DND-41 (cell line): ENCODE measurements at places on chromosomes 5 and 9.

DNA sequence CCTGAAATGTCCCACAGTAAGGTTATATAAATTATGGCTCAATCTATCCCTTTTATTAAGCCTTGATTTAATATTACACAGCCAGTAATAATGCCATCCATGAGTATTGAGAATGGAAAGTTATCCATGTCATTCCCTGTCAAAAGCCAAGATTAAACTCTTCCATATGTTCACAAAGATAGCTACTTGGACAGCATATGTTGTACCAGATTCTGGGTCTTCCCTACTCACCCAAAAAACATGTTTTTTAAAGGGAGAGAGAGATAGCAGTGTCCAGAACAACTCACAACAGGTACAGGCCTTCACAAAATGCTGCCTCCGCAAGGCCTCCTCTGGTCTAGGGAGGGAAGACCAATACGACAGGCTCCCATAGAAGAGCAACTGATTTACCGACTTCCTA lies 15.4 kb downstream of the CDK5RAP2 start:
- DNase-seq, result no peak

GRCh38 chr5:124054564-124054963 lies 542.6 kb downstream of the CSNK1G3 start:
- no peak for DNase-seq

DNA sequence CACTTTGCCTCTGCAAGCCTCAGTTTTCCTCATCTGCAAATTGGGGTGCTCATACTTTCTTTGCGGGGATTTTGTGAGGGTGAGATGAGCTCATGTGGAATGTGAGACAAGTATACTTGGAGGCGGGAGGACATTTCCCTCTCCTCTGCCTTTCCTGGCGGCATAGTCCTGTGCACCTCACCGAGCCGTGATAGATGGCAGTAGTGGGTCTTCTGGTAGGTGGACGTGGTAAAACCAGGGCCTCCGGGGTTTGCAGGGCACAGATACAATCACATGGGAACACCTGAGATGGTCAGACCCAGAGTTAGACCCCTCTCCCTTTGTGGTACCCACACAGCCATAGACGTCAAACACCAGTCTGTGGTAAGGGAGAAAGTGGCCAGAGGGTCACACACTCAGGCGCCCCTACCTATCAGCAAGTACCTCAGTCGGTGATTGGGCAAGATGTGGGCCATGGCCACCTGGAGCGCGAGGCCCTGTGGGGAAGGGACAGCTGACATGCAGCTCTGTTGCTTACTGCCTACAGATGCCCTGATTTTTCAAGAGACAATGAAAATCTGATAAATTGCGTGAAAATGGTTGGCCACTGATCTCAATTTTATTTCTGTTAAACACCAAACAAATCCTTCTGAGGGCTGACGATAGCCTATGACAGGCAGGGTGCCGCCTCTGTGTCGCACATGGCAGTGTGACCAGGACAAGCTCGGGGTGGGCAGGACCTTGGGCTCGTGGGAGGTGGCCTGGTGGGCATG lies 9.9 kb downstream of the ERGIC1 start:
- DNase-seq, result no peak

- DNase-seq, result no peak
Measured at GRCh38 chr5:110687485-110687884, 39.0 kb downstream of the TMEM232 start.

GRCh38 chr5:170348137-170348633 lies 41.0 kb downstream of the KCNMB1 start:
- DNase-seq, result no peak

DNA sequence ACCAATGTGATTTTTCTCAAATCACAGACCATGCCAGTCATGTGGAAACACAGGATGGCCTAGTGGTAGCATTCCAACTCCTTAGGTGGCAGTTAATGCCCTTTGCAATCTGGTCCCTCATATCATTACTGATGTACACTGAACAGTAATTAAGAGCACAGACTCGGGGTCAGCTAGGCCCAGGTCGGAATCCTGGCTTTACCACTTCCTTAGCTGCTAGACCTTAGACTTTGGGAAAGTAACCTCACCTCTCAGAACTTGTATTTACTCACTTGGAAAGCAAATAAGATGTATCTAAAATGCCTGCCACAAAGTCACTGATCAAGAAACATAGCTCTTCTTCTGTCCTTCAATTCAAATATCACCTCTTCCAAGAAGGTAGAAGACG lies 112.8 kb downstream of the MAPKAP1 start:
- DNase-seq, result no peak

DNA sequence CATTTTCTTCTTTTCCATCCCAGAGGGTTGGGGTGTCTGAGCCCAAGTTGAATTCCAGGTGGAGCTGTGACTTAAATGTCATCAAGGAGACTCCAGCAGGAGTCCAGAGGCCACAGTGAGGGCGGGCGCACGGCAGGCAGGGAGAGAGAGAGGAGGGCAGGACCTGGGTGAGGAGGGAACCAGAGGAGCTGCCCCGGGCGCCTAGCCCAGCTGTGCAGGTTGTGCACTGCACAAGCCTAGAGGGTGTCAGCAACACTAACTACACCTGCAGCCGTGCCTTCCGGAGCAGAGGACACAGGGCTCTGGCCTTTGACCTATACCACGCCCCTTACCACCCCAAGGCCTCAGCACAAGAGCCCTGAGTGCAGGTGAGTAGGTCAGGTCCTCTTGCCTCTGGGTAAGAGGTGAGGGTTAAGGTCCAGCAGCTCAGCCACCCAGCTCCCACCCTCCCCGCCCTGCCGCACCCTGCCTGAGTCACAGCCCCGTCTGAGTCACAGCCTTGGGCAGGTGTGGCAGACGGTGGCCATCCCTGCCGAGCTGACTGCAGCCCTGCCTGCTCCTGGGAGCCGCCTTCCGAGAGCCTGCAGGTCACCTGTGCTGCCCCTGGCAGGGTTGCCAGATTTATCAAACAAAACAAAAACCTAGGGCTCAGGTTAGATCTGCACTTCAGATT lies 6.4 kb upstream of the AGPAT2 start:
- no peak for DNase-seq
